MCF 10A (cell line): ENCODE measurements at places on chromosomes 12 and 14. TPM values are rescaled to one million over a fixed set of nuclear protein-coding genes. Genes with fewer than 3 reads are reported as not detected.

GRCh38 chr14:41120402-41120801, 486.3 kb upstream of the LRFN5 start:
- DNase-seq, result no peak

ADAM20 gene
- total RNA-seq, result 1.4 and 1.6 TPM in 2 replicates

- DNase-seq, result no peak
These were observed 1.3 kb downstream of the R3HDM2 start for GRCh38 chr12:57429473-57430111.

PCED1B gene
- 5.1 and 9.6 TPM in 2 replicates for total RNA-seq

DNA sequence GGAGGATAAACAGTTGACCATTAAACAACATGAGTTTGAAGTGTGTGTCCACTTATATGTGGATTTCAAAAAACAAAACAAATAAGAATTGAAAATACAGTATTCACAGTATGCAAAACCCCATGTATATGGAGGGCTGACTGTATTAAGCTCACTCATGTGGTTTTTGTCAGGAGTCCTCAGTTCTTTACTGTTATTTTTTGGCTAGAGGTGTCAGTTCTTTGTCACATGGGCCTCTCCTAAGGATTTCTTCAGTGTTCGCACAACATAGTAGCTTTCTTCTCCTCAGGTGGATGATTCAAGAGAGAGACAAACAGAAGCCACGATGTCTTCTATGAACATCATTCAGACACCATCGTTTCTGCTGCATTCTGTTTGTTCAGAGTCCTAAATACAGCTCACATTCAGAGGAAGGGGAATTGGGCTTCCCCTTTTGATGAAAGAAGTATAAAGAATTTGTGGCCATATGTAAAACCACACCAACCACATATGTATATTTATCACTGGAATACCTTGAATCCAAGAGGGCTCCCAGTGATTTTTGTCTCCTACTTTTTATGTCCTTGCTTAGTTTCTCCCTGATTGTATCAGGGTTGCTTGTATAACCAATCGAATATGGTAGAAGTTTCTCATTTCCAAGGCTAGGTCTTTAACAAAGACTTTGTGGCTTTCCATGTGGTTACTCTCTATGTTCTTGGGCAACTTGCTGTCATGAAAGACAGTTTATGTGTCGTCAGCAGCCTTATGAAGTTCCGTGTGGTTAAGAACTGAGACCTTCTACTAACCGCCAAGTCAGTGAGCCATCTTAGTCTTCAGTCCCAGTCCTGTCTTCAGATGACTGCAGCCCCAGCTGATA, 18.9 kb downstream of the MNAT1 start:
- no peak for DNase-seq

DNA sequence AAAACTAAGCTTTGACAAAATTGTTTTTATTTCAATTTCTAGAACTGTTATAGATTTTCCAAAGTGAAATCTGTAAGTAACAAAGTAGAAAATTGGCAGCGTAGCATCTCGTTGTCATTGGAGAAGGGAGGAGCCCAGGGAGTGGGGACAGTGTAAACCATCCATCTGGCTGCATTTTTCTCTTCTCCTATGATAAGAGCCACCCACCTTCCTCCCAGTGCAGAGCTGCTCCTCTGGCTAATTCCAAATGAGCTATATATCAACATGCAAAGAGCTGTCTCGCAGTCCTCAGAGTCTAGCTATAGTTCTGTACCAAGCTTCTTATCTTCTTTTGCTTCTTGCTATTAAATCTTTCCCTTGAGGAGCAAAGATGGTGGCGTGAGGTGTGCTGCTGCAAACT, 56.6 kb downstream of the SCN8A start:
- no peak for DNase-seq

GRCh38 chr14:33792009-33792719, 158.7 kb downstream of the EGLN3 start:
- DNase-seq, result no peak

E2F7 gene
- total RNA-seq, result 23.5 and 34.4 TPM in 2 replicates

GRCh38 chr12:127245009-127245408, 1022.0 kb upstream of the TMEM132C start:
- DNase-seq, result peak; percentile 28

BCL2L14 gene
- total RNA-seq, result not detected in 2 replicates

GRCh38 chr14:79852950-79853744, 358.2 kb downstream of the DIO2 start:
- DNase-seq, result no peak

LRTM2 gene
- not detected in 2 replicates for total RNA-seq

GRCh38 chr12:87995581-87996178, 33.5 kb downstream of the C12orf50 start:
- peak; percentile 82 for DNase-seq

DNA sequence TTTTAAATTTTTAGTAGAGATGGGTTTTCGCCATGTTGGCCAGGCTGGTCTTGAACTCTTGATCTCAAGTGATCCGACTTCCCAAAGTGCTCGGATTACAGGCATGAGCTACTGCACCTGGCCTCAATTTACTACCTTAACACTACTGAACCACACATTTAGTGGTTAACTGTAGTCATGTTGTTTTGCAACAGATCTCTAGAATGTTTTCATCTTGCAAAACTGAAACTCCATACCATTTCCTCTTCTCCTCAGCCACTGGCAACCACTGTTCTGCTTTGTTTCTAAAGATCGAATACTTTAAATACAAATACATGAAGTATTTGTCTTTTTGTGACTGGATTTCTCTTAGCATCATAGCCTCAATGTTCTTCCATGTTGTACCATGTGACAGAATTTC, 15.4 kb upstream of the SMCO2 start:
- no peak for DNase-seq

GRCh38 chr12:101968770-101969169, 91.4 kb downstream of the DRAM1 start:
- no peak for DNase-seq

MAP3K9 gene
- total RNA-seq, result 17.2 and 18.6 TPM in 2 replicates

RNASE7 gene
- 10.9 and 11.8 TPM in 2 replicates for total RNA-seq

DNA sequence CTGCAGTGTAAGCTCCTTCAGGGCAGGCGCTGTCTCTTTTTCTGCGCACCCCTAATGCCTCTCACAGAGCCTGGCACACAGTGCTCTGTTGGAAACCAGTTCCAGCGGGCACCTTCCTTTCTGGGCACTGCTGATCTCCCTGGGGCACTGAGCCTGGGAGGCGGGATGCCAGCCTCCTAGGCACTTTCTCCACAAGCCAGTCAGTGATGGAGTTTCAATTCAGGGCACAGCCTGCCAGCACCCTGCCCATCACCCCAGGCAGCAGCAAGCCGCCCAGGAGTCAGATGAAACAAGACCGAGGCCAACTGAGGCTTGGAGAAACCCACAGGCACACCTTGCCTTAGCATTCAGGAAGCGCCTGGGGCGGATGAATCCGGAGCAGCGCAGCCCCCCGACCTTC, 5.7 kb upstream of the CTDSP2 start:
- DNase-seq, result no peak

DNA sequence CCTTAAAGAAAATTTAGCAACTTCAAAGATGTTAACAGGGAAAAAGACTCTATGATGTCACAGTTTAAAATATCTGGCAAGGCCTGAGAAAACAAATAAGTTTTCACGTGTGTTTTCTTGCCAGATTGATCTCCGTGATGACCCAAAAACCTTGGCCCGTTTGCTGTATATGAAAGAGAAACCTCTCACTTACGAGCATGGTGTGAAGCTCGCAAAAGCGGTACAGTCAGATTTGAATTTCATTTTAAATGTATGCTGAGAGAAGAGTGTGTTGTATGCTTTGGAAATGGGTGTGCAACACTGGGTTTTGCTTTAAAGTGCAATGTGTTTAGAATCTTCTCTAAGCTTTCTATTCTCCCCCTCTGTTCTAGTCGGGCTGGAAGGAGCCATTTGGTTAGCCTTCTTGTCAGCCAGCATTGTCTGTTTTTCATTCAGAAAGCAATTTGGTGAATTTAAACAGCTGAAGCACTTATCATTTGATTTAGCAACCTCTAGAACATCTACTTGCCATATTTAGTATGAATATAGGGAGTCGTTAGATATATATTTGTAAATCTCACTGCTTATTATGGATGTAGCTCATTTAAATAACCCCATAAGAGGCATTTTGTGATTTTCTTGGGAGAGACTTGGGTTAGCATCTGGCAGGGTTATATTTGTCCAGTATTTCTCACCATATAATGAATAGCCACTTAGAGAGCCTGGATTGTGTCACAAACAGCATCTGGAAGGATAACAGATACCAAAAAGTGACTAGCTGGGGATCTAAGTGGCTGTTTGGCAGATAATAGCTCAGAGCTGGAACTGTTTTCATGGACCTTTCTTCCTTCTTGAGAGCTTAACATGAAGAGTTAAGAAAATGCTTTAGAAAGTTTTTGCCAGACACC, 35.5 kb downstream of the GPHB5 start:
- DNase-seq, result no peak

RNASE11 gene
- not detected in 2 replicates for total RNA-seq

- peak; percentile 49 for DNase-seq
These were observed at the start of gene NTN4 for GRCh38 chr12:95790033-95790916. TSS of gene NTN4 (minus strand) at chr12:95790764. CDS start at chr12:95790309, 455 bp downstream.

GRCh38 chr14:51716610-51717009, 64.9 kb downstream of the FRMD6 start:
- peak; percentile 65 for DNase-seq

GRCh38 chr12:39240587-39240986, 202.3 kb downstream of the KIF21A start:
- no peak for DNase-seq

GRCh38 chr12:48053883-48054282, 49.6 kb upstream of the COL2A1 start:
- no peak for DNase-seq

GRCh38 chr14:90382491-90383125, 14.2 kb upstream of the CALM1 start:
- no peak for DNase-seq

DNA sequence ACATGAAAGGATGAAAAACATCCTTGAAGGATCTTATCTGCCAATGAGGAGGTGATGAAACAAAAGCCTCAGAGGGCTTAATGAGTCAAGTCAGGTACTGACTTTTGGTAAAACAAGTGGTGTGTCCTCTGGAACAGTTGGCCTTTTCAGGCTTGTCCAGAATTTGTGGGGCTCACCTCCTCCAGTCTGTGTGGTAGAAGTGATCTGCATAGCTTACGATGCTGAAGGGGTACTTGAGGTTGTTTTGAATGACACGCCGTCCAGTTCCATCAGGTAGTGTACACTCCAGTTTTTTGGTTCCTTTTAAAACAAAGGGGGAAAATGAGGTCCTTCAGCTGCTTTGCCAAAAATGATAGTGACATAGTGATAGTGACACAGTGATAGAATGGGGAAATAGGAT, 17.0 kb downstream of the RTRAF start:
- no peak for DNase-seq

ITGB7 gene
- 1.0 and 1.1 TPM in 2 replicates for total RNA-seq

GRCh38 chr14:103504991-103505565, 17.6 kb downstream of the CKB start:
- DNase-seq, result no peak

SLC4A8 gene
- 0.56 and 1.1 TPM in 2 replicates for total RNA-seq

DNA sequence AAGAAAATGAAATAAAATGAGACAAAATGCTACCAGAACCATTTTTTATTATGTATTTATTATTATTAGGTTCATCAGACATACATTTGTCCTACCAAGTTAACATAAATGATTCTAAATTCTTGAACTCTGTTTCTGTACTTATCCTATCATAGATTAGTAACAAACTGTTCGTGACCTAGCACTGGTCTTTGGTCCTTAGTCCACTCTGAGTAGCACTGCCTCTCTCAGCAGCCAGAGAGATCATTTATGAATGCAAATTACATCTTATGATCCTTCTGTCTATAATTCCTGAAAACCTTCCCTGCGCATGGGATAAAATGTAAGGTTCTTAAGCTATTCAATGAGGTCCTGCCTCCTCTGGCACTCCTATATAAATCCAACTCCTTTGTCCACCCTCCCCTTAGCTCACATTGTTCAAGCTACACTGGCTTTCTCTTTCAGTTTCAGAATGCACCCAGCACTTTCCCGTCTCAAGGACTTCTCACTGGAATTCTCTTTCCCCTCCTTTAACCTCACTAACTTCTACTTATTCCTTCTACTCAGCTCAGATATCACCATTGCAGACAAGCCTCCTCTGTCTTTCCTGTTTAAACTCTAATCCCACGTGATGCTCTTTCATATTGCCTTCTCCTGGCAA, 17.1 kb downstream of the PDZRN4 start:
- DNase-seq, result no peak

DNA sequence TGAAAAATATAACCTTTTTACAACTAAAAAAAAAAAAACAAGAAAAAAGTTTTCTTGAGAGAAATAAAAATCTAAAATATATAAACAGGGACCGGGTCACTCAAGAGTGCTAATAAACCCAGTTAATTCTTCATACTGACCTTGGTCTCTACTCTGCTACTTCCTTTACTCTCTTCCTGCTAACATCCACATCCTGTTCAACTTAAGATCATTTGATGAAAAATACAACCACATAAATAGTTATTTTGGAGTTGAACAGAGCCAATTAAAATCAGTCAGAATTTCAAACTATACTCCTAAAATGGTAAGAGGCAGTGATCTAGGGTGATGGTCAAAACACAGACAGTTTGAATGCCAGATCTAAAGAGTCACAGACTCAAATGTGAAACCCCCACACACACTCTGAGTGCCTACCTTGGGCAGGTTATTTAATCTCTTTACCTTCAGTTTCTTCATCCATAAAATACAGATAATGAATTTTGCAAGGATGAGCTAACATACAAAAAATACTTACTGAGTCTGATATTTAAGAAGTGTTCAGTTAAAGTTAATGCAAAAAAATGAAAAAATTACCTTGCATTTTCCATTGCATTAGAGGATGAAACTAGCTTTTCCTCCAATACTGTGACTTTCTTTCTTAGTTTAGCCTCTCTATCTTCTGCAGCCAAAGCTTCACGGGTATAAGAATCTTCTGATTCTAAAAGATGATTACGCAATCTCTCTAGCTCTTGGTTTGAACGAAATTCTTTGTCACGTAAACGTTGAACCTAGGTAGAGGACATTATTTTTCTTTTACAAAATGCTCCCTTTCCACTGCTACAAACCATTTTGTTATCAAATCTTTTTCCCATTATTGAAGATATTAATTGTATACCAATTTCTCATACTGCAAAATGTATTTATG, 40.9 kb downstream of the TRIP11 start:
- no peak for DNase-seq

DNA sequence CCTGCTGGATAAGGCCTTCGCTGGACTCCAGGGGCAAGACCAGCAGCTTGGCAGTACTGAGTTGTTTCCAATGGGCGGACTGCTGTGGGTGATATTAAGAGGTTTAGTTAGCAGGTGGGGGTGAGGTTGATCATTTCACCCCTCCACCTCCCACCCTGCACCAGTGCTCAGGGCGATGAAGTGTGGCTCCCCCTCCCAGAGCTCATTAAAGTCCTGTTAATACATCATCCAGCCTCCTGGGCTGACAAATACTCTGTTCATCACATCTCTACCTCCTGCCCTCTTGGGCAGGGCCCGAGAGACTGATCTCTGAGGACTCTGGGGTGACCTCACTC, 2.4 kb upstream of the FIGNL2 start:
- DNase-seq, result no peak

ATP23 gene
- 1.9 and 3.0 TPM in 2 replicates for total RNA-seq

GRCh38 chr12:80099259-80099658, at the start of gene OTOGL:
TSS of gene OTOGL (plus strand) at chr12:80099537. CDS start at chr12:80209432, 109,895 bp downstream.
- no peak for DNase-seq

DNA sequence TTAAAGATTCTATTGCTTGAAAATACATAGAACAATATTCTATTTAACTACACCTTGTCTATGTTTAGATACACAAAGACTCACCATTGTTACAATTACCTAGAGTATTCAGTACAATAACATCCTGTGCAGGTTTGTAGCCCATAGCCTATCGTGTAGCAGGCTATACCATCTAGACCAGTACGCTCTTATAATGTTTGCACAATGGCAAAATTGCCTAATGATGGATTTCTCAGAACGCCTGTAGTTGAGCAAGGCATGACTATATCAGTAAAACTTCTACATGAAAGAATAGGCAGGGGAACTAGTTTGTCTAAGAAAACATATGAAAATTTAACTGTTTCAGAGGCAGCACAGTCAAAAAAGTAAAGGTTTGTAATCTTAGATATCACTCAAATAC, 375.9 kb downstream of the DAD1 start:
- peak; percentile 58 for DNase-seq
